ELR (cell line): ENCODE measurements at places on chromosomes 7 and 10.

GRCh38 chr10:98217801-98218200, 50.2 kb downstream of the LOXL4 start:
- DNase-seq: no peak

DNA sequence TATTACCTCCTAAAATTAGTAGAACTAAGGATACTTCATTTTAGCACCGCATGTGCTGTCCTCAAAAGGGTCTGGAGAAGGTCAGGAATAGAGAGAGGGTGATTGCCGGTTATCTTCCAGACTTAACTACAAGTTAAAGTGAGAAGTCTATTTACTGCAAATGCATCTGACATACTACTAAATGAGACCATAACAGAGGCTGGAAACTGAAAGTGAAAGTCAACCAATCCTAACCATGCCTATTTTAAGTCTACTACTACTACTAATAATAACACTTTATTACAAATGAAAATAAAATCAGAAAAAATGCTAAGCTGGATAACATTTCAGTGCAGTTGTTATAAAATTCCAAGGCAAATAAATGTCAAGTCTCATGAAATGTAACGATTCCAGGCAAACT, 244.7 kb downstream of the KIF20B start:
- DNase-seq: peak; percentile 11

DNA sequence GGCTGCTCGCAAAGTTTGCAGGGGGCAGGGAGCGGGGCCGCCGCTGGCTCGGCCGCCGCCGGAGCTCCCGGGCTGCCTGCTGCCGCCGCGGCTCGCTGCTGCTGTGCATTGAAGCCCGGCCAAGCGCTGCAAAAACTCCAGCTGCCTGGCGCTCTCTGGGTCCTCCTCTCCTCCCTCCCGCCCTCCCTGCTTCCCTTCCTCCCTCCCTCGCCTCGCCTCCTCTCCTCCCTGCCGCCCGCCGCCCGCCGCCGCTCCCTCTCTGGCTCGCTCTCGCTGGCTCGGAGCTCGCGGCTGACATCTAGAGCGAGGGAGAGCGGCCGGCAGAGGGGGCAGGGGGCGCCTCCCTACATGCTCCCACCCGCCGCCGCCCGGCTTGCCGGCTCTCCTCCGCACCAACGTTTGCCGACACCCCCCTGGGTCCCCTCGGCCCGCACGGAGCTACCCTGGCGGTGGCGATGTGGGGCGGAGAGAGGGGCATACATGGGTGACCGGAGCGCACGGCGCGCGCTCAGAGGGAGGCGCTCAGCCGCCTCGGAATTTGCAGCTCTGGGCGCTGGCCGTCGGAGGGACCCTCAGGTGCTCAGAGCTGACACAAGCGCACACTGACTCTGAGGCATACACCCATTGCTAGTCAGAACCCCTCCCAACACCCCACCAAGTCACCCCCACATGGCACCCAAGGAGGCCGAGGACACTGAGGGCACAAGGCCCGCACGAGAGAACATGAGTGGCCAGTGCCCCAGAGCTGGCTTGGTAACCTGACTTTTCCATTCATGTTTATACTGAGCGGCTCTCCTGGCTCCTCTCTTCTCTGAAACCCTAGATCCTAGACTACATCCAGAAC, 1.2 kb upstream of the PLXNA4 start:
- no peak for DNase-seq

DNA sequence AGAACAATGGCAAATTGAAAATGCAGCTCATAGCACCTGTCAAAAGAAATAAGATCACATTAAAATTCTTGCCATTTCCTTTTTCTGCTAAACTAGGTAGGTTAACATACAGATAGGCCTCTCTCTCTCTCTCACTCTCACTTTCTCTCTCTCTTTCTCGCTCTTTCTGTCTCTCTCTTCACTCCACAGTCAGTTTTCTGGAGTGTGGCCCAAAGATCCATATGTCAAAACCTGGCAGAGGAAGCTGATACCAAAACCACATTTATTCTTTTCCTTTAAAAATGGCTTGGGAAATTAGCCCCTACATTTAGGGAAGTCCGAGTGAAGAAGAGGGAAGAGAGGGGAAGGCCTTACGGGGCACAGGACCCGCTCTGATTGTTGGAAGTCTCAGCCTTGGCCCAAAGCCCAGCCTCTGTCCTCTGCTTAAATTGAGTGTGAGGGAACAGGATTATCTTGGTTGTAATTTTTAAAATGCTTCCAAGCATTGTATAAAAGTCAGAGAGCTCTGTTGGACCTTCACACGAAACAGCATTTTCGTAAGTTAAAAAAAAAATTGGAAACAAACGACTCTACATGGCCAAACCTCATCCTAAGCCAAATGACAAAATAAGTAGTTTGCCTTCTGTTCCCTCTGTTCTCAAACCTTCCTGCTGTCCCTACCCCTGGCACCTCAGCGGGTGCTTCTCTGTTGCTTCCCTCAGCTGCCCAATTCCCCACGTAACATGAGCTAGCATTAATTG, 83.2 kb downstream of the FRMD4A start:
- DNase-seq: no peak

GRCh38 chr10:51073453-51074237, 642 bp upstream of the PRKG1 start:
- peak; percentile 43 for DNase-seq

GRCh38 chr10:131274883-131275282, 36.6 kb downstream of the TCERG1L start:
- DNase-seq: no peak

- DNase-seq: no peak
Measured at GRCh38 chr10:43229208-43230061, 37.4 kb downstream of the RASGEF1A start.

- no peak for DNase-seq
Measured at GRCh38 chr7:142476077-142476476, 218.2 kb upstream of the PRSS58 start.

DNA sequence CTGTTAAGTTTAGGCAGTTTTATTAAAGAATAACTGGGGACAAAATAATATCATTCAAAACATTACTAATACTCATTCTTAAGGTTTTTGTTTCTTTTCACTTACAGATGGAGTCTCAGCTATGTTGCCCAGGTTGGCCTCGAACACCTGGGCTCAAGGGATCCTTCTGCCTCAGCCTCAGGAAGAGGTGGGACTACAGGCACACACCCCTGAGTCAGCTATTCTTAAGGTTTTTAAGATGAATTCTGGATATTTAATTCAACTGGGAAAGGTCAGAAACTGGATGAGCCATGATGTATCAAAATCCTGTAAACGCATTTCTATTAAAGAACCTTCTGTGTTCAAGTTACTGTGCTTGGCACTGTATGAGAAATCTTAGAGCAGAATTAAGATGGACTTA, 3.5 kb downstream of the OAT start:
- no peak for DNase-seq

GRCh38 chr7:17298102-17298839, at the start of gene AHR:
TSS of gene AHR (plus strand) at chr7:17298652. CDS start at chr7:17299265, 613 bp downstream.
- DNase-seq: peak; percentile 96

GRCh38 chr7:1081931-1082401, 5.9 kb upstream of the GPER1 start:
- DNase-seq: peak; percentile 52

DNA sequence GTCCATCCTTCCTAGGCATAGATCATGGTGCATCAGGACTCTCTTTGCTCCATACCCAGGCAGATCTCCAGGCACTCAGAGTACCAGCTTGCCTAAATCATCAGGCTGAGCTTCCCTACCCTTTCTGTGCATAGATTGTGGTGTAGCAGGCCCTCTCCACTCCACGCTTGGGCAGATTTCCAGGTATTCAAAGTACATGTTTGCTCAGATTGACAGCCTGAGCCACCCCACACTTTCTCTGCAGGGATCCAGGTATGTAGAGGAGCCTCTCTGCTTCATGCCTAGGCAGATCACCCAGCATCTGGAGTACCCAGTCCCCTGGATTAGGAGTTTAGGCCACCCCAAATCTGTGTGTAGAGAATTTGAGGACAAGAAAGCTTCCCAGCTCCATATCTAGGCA, 957.4 kb upstream of the LRRTM3 start:
- no peak for DNase-seq

DNA sequence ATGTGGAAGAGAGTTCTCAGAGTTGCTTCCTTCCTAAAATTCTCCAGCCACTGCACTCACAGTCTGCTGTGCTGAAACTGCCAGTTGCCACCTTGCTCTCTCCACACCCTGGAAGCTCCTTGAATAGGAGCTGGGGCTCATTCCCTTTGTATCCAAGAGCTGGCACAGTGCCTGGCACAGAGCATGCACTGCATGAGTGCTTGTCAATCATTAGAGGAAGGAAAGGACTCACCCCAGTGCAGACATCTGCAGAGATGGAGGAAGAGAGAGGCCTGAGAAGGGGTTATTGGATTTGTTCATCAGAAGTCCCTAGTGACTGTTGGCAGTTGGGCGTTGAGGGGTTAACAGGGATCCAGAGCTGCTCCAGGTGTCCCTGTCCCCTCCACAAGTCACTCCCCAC, 41.7 kb upstream of the DUSP5 start:
- DNase-seq: no peak

GRCh38 chr10:57482259-57482658, 785.4 kb downstream of the IPMK start:
- DNase-seq: no peak

GRCh38 chr7:16422103-16422435, 731 bp upstream of the CRPPA start:
- peak; percentile 24 for DNase-seq

DNA sequence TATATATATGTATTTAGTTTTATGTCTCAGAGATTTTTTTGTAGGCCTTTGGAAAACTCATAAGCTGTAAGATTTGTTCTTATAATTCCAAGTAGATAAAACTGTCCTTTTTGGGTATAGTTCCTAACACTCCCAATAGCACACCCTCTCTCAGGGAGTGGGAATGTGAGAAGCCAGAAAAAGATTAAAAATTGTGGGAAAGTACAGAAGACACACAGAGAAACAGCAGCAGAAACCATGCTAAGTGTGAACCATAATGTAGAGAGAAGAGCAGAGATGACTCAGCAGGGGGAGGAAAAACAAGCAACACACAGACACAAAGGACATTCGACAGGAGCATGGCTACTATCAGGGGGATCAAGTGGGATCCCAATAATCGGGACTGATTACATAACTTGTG, 401.6 kb downstream of the MAGI2 start:
- DNase-seq: no peak

DNA sequence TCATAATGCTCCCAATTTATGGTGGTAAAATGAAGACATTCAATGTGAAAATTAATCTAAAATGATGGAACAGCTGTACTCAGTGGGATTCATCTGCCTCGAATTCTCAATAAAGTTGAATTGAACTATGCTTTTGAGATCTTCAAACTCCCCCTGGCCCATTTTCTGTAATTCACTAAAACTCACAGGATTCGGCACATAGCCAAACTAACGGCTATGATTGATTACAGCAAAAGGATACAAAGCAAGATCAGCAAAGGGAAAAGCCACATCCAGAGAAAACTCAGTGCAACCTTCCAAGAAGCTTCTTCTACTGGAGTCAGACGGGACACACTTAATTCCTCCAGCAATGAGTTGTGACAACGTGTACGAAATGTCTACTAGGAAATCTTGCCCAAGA, 307.5 kb downstream of the CNTNAP2 start:
- no peak for DNase-seq

DNA sequence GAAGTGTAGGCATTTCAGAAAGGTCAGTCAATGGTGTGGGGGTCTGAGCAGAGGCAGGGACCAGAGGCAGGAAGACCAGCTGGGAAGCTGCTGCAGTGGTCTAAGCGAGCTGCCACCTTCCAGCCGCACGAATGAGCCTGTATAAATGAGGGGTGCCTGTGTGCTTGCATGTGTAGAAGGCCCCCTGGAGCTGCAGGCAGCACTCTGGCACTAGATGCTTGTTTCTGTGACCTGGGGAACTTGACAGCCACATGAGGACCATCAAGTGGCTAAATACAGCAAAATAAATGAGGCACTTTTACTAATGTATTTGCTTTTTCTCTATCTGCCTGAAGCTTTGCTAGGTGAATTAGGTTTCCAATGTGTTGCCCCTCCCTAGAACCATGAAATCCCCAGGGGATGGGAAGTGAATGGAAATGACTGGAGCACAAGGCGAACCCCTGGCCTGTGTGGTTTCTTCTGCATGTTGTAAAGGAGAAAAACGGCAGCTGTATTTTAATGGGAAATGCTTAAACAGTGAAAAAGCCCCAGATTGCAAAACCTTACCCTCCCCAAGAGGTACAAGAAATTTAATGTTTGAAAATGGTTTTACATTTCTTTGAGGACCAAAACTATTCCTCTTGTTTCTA, 57.7 kb downstream of the PYROXD2 start:
- DNase-seq: no peak

GRCh38 chr7:122310119-122311021, 5.8 kb upstream of the FEZF1 start:
- no peak for DNase-seq

DNA sequence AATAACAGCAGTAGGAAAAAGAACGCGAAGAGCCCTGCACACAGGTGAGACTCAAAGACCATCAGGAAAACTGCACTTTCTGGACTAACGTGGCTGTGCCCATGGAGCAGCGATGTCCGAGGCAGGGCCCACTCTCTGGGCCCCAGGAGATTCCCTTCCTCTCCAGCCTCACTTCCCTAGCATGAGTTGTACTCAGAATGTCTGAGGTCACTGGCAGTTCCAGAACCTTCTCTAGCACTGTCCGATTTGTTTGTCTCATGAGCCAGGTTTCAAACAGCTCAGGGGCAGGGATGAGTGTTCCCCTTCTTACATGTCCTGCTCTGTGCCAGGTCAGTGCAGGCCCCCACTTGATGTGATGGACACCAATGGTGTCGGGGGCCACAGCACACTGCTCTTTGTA, 484.2 kb downstream of the PTPRN2 start:
- no peak for DNase-seq

- DNase-seq: no peak
Measured at GRCh38 chr7:145665499-145666258, 450.9 kb upstream of the CNTNAP2 start.

GRCh38 chr7:38051786-38052185, 126.3 kb upstream of the STARD3NL start:
- no peak for DNase-seq

DNA sequence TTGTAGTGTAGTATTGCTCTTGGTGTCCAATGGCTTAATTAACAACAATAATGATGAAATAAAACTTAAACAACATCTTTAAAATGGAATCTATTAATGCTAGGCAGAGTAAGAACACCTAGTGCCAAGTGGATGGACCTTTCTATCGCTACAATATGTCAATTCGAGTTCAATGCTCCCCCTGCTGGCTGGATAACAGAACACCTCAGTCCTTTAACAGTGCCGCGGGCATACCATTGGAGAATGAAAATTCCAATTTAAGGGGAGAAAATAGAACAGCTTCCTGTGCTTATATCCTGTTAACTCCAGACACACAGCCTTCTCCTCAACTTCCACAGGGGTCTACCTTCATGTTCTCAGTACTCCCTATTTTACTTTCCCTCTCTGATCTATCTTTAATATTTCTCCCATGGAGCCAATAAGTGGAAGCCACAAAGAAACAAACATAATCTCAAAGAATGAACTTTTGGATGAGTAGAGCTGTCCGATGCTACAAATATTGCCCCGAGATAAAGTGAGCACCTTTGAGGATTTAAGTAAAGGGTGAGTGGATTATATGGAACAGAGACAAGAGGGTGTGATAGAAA, 41.4 kb downstream of the COL1A2 start:
- DNase-seq: peak; percentile 82

- no peak for DNase-seq
Measured at GRCh38 chr7:1922071-1922869, 252.2 kb downstream of the ELFN1 start.
